Endodermal cell (in vitro differentiated cells): ENCODE measurements at places on chromosomes 12 and 14.
A peak's percentile ranks its signal among the peaks of the same experiment; 100 is the strongest.

DNA sequence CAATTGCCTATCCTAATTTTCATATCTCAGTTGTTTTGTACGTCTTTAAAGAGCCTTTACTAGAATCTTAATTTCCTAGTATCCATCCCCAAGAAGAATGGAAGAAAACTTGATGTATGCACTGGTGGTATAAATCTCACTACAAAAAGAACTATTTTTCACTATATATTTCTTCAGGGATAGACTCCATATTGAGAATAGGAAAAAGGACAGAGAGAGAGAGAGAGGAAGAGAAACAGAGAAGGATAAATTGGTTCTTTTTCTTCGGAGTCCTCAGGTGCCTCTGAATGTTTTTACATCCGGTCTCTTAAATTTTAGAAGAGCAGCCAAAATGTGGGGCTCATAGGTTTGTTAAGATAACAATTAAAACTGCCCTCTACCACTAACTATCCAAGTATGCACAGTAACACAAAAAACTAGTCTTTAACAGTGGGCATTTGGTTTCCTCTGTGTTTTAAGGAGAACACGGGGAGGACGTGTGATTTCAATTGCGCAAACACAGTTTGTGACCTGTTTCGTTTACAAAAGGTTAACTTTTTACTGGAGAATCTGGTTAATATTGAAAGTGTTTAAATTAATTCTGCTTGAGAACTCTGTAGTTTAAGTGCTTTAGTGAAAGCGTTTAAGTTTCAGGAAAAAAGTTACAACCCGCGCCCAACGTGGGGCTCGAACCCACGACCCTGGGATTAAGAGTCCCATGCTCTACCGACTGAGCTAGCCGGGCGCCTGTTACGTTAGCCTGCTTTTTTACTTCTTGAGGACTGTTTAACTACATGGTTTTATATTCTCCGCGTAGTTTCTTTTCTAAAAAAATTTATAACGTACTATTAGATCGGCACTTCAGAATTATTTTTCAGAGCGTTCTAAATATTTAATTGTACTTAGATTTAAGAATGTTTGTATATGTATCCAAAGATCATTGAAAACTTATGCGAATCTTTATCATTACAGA lies 5.1 kb upstream of the PSMA3 start:
- peak; percentile 86 for DNase-seq

- DNase-seq: no peak
These were observed 18.3 kb upstream of the TSPAN11 start for GRCh38 chr12:30908076-30908721.

DNA sequence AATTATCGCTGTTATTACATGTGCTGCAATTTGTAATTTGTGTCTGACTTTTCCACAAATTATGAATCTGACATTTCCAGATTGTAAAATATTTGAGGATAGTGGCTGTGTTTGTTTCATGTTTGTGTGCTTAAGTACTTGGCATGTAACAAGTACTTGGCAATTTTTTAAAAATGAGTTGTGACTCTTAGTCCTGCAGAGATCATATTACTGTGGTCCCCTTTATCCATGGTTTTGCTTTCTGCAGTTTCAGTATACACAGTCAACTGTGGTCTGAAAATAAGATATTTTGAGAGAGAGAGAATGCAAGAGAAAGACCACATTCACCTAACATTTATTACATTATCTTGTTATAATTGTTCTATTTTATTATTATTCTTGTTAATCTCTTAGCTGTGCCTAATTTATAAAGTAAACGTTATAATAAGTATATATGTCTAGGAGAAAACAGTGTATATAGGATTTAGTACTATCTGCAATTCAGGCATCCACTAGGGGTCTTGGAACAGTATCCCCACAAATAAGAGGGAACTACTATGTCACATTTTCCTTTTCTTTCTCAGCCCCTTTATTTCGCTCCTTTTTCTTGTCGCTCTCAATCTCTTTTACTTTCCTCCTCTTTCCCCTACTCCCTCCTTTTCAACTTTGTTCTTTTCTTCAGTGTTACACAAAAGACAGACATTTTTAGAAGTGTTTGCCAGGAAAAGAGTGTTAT lies 176.1 kb downstream of the FUT8 start:
- DNase-seq: no peak

DNA sequence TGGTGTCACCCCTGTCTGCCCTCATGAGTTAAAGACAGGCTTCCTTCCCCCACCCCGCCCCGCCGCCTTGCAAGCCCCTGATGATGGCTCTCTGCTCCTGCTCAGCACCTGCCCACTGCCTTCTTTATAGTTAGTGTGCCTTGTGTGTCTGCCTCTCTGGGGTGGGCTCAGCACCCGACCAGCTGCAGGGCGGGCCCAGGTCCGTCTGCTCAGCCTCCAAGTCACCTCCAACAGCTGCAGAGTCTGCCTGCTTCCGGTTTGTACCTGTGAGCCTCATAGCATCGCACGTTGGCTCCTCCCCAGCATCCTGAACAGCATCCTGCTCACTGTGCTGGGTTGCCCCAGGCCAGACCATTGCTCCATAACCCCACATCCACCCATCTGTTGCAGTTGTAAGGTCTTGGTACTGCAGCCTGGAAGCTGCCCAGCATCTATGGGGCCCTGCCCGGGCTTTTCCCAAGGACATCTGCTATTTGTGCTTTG lies 3.5 kb downstream of the TGFB3 start:
- DNase-seq: peak; percentile 56

- no peak for DNase-seq
These were observed 2.0 kb downstream of the SCYL2 start for GRCh38 chr12:100268835-100269564.

GRCh38 chr12:89690925-89691324 lies 17.7 kb downstream of the ATP2B1 start:
- no peak for DNase-seq

DNA sequence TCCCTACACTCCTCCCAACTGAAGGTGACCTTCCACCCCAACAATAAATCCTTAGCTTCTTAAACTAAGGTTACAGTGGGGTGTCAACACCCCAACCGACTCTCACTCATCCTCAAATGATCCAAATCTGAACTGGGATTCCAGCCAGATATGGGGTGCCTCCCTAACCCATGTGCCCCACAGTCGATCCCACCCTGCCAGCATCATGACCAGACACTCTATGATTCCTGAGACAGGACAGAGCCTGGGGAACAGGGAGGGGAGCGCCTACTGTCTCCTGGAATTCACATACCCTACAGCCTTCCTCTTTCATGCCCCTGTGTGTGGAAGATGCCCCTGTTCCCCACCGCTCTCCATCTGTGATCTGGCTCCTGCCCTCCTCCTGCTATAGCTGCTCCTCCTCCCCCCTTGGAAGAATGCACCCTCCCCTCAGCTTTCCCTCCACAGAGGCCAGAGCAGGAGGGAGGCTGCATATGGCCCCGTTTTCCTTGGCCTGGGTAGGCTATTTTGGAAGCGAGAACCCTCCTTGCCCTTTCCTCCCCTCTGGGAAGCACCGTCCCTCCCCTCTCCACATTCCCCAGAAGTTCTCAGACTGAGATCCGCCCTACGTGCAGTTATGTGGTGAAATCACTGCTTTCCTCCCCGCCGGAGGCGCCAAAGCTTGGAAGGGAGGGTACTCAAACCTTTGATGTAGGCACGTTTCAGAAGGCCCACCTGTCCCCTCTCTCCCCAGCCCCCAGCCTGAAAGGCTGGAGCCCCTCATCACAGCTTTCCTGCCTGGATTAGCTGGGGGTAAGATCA lies 48.0 kb downstream of the SMUG1 start:
- DNase-seq: peak; percentile 83
